ENCODE measurements at places on chromosomes 4 and X.

- DNase-seq: no peak
Measured at GRCh38 chr4:111506706-111507105, 638.5 kb upstream of the FAM241A start.

DNA sequence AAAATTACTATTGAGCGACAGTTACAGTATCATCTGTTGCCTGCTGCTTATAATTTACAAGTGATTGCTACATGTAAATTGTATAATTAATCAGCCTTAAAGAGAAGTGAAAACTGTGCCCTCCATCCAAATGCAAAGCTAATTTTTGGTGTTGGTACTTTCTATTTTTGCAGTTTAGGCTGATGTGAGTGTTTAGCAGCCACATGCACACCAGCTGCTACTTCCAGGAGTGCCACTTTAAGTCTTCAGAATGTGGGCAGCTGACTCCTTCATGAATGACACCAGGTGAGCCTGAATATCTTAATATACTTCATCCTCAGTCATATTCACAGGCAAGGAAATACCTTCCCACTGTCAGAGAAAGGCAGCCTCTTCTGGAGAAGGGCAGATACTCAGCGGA, 149.8 kb upstream of the RASGEF1B start:
- no peak for DNase-seq

GRCh38 chrX:76971393-76972376, 475.5 kb upstream of the FGF16 start:
- no peak for DNase-seq

DNA sequence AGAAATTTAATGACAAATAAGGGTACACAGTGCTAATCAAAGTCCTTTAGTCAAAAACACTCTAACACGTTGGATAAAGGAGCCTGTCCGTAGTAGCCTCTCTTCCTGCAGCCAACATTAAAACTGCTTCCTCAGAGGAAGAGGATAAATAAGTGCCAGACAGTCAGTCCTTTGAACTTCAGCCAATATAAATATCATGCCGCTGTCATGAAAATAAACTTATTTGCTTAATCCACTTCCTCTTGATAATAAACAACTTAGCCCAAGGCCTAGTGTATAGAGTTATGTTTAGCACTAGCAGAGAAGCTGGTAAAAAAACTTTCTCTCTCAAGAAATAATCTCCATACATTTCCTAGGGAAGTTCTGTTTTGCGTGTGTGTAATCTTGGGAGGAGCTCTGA, 196.7 kb downstream of the HS3ST1 start:
- no peak for DNase-seq

DNA sequence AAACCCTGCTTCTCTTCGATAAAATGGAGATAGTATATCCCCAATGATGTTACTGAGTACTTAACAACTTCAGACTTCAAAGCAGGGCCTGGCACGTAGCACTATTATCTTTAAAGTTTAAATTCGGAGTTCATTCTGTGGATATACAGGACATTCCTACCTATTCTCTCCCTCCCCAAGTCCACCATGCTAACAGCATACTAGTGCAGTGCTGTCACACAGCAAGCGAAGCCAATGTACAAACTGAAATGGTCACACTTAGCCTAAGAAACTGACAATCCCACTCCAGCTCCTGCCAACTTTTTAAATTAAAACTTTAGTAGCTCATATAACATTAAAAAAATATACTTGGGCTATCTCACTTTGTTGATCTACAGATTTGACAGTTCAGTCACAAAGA, 1.2 kb upstream of the DNAJB14 start:
- no peak for DNase-seq

- DNase-seq: no peak
Measured at GRCh38 chr4:11954093-11954492, 525.4 kb upstream of the HS3ST1 start.

DNA sequence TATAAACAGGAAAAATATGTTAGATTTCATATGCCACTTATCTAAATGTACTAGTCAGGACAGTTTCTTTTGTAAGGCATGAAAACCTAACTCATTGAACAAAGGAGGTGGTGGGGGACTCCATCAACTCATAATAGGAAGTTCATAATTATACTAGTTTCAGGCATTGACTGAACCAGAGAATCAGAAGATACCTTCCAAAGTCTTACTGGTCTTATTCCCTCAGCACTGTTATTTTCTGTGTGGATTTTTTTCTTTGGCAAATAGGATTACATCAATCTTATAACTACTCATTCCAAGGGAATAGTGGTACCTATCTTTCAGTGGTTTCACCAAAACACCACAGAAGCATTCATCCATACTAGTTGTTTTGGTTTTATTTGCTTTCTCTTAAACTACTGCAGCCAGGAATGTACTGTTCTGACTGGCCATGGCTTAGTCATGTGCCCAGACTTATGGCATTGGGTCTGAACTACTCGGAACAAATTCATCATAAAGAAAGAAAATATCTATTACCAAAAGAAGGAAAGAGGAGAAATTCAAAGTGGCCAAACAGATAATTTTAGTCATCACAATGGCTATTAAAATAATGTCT, 273.9 kb downstream of the ARAP2 start:
- DNase-seq: no peak

- DNase-seq: no peak
Measured at GRCh38 chr4:148359769-148360168, 82.4 kb downstream of the NR3C2 start.

DNA sequence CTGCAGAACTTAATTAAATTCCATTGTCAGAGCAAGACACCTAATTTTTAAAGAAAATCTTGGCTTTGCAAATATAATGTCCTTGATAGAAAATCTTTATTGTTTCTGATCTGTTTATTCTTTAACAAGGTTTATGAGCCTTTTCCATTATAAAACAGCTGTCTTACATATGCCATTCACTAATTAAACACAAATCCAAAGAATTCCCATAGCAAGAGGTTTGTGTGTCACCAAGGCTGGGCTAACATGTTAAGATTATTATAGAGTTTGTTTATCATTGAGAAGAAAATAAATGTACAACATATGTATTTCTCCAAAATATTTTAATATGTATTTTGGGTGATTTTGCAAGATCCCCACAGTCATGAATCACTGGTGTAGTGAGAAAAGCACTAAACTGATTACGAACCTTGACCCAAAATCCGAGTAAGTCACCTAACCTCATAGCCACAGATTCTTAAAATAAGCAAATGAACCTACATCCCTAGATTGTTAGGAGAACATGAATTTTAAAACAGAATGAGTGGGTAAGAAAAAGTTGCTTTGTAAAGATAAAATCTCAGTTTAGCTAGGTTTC, 694.8 kb upstream of the INTU start:
- no peak for DNase-seq

- no peak for DNase-seq
Measured at GRCh38 chr4:122759639-122760310, 27.3 kb downstream of the BBS12 start.

- DNase-seq: no peak
Measured at GRCh38 chr4:22500128-22500611, 15.7 kb downstream of the ADGRA3 start.

DNA sequence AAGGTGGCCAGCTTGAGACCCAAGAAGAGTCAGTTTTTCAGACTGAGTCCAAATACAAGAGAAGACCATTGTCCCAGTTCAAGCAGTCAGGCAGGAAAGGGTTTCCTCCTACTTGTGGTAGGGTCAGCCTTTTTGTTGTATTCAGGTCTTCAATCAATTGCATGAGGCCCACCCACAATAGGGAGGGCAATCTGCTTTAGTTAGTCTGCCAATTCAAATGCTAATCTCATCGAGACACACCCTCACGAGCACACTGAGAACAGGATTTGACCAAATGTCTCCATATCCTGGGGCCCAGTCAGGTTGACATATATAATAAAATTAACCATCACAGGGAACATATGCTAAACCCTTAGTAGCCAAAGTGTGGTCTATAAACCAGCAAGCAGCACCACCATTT, 75.3 kb upstream of the FRMPD3 start:
- no peak for DNase-seq

GRCh38 chr4:1578251-1578773, 105.8 kb downstream of the FAM53A start:
- no peak for DNase-seq

GRCh38 chr4:81580346-81580993, 108.8 kb upstream of the RASGEF1B start:
- DNase-seq: no peak

- no peak for DNase-seq
Measured at GRCh38 chrX:54447461-54447860, 7.3 kb downstream of the TSR2 start.
